ENCODE measurements at places on chromosomes 3 and 15.

- DNase-seq, result no peak
These were observed 34.4 kb upstream of the ETV5 start for GRCh38 chr3:186143250-186143649.

DNA sequence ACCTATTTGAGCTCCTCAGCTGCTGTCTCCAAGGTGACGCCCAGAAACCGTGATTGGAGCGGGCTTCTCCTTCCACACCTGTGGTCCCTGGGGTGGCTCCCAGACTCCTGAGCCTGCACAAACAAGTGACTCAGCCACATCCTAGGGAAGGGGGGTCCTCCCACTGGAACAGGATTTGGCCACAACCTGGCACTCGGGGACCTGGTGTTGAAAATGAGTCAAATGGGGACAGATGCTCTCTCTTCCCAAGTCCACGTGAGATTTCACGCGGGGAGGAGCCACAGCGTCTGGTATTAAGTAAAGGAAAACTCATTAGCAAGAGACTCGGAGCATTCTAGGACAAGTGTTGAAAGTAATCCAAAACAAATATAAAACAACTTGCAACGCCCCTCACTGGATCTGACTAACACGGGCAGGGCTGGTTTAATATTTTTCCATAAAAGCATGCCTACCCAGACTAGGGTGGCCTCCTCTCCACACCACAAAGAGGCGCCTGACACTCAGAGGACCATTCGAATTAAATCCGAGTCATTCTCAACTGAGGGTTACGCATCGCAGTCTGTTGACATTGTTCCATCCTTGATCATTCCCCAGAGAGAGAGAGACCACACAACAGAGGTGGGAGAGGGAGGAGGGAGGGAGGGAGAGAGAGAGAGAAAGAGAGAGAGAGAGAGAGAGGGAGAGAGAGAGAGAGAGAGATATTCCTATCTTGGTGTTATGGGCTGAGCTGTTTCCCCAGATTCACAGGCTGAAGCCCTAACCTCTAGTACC is 74.4 kb downstream of the MGLL start:
- no peak for DNase-seq

- DNase-seq, result no peak
These were observed 108.4 kb downstream of the MEGF11 start for GRCh38 chr15:66144978-66145725.

DNA sequence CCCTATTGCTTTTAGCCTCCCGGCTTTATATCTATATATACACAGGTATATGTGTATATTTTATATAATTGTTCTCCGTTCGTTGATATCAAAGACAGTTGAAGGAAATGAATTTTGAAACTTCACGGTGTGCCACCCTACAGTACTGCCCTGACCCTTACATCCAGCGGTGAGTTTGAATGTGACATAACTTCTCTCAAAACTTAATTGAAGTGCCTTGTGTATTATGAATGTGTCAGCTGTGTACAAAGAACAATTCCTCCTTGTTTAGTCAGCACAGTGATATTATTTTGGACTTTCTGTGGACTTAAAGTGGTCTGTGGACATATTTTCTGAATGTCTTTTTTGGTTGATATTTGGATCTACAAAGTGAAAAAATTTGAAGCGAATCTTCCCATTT is 220 bp downstream of the TP63 start:
- no peak for DNase-seq

DNA sequence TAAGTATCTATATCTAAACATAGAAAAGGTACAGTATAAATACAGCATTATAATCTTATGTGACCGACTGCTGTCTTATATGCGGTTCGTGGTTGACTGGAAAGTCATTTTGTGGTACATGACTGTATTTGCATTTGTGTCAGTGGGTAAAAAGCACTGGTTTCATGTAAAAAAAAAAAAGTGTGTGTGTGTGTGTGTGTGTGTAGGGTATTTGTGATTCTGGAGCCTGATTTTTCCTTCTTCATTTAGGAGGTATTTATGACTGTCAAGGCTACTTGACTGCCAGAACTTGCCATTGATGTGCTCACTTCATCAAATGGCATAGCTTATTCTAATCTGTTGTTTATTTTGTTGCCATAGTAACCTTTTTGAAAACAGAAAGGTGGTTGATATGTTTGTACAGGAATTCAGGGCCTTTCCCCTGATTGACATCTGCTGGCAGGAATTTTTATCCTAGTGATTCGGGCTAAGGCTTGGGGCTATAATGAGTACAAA is 63.2 kb downstream of the AKAP13 start:
- DNase-seq, result no peak

DNA sequence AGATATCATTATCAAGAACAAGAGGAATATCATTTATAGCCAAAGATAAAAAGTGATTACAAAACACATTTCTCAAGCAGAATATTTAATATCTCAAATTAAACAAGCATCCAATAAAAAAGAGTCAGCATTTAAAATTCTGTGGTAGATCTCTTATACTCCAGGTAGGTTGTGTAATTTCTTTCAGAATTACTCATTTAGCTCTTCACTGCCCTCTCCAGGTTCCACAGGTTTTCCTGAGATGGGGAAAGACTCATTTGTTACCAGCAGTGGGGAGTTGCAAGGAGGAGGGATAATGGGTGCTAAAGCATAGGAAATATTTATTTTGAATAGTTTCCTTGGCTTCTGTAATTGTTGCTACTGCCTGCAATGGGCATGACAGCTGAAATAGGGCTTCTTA is 83.1 kb upstream of the RASGRP1 start:
- DNase-seq, result no peak

- no peak for DNase-seq
These were observed 153.7 kb upstream of the MEF2A start for GRCh38 chr15:99412082-99412481.

DNA sequence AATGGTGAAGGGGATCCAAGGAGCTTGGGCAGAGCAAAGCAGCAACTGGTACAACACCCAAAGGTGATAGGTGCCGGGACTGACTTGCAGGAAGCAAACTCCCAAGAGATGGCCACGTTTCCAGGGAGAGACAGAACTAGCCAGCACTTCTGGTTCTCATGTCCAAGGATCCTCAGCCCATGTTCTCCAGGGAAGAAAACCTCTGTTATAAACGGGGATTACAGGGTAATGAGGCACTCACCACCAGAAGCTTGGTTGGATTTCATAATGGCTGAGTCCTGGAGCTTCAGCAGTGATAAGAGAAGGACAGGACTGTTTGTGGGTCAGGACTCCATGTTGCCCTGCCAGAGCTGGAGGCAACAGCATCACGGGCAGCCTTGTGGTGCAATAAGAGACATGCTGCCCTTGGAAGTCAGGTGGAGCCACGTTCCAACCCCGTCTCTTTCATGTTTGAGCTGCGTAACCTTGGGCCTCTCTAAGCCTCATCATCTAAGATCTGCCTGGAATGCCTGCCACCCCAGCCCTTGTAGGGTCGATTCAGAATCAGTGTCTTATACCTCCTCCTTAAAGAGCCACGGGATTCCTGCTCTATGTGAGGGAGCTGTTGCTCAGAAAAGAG is 181.0 kb downstream of the ABHD5 start:
- no peak for DNase-seq

- no peak for DNase-seq
These were observed 30.6 kb downstream of the FAM240A start for GRCh38 chr3:46642971-46643370.

GRCh38 chr3:173553635-173554280 is 156.2 kb downstream of the NLGN1 start:
- DNase-seq, result no peak

DNA sequence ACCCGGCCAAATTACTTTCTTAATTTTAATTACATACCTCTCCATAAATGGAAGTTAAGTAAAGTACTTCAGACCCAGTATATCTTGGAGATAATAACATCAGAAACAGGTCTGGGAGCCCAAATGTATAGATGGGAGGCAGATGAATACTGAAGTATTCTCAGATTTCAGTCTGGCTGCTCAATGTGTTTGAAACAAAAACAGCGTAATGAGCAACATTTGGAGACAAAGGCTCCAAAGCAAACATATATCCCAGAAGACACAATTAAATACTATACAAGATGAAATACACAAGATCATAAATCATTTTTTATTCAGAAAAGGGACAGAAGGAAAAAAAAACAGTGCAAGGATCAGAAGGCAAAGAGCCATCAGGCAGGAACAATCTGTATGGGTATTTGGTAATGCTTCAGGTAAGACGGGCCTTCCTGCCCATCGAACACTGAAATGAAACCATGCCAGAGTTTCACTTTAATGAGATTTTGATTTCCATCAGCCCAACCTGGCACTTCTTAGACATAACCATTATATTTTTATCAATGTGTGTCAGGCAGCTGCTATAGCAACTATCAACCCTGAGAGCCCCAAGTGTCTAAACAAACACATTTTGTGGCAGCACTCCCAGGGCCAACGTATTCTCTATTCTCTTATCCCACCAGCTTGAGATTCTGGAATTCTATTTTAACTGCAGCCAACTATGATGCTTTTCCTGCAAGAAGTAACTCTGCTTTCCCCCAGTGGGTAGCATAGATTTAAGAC is 210.8 kb downstream of the STT3B start:
- no peak for DNase-seq

GRCh38 chr3:16064642-16065414 is 109.7 kb upstream of the GALNT15 start:
- no peak for DNase-seq

DNA sequence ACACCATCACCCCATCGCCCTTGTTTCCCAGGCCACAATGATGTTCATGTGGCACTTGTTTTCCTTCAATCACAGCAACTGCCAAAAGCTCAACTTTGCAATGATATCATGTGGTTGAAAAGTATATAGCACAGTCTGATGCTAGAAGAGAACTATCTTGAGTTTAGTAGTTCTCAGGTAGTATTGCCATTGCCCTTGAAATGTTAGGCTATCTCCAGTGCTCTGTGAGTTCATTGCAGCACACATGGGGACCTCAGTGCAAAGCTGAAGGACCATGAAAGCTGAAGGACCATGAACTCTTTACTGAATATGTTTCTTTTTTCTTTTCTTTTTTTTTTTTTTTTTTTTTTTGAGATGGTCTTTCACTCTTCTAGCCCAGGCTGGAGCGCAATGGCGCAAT is 35.9 kb upstream of the SAMMSON start:
- DNase-seq, result no peak

DNA sequence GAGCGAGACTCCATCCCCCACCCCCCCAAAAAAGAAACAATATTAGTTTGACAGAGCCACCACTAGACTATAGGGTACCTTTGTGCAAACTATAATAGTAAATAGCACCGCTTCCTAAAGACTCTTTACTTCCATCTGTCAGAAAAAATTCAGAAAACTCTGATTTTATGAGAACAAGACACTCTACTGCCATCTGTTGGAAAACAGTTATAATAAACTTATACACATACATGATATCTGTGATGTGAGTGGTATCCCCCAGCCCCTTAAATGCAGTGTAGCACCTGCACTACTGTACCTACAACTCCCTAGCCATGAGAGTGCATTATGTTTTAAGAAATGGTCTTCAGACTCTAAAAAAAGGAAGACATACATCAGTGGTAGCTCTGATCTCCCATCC is 47.1 kb upstream of the CTDSPL start:
- no peak for DNase-seq

DNA sequence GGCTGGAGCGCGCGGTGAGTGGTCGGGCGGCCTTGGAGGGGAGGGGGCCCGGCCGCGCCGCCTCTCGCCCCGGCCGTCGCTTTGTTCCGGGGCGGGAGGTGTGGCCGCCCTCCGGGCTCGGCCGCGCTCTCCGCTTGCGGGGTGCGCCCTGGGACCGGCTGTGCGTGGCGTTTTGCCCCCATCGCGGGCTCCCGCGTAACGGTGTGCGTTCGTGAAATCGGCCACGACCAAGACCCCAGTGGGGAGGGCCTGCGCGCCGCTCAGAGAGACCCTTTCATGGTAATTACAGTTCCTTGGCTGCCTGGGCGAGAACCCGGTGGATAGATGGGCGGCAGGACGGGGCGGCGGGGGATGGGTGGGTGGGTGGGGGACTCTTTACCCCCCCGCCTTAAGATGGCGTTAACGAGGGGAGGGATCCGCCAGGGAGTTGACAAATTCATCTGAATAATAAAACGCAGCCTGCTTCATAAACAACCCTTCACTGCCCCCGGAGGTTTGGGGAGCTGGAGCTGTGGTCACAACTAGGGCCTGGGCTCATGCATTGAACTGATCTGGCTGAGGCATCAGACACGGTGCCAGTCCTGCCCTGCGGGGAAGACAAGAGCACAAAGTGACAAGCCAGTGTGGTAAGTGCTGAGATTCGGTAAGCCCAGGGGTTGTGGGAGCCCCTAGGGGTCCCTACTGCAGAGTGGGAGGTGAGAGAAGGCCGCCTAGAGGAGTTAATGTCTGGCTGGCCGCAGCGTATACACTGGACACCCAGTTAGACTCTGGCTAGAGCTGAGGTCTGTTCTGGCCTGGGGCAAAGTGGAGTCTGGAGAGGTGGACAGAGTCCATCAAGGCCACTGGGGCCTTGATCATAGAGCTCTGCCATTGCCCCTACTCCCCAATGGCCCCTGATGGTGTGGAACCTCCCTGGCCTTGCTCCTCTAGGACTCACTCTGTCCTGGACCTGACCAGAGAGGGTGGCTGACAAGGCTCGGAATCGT is 668 bp downstream of the MRAS start:
- no peak for DNase-seq

DNA sequence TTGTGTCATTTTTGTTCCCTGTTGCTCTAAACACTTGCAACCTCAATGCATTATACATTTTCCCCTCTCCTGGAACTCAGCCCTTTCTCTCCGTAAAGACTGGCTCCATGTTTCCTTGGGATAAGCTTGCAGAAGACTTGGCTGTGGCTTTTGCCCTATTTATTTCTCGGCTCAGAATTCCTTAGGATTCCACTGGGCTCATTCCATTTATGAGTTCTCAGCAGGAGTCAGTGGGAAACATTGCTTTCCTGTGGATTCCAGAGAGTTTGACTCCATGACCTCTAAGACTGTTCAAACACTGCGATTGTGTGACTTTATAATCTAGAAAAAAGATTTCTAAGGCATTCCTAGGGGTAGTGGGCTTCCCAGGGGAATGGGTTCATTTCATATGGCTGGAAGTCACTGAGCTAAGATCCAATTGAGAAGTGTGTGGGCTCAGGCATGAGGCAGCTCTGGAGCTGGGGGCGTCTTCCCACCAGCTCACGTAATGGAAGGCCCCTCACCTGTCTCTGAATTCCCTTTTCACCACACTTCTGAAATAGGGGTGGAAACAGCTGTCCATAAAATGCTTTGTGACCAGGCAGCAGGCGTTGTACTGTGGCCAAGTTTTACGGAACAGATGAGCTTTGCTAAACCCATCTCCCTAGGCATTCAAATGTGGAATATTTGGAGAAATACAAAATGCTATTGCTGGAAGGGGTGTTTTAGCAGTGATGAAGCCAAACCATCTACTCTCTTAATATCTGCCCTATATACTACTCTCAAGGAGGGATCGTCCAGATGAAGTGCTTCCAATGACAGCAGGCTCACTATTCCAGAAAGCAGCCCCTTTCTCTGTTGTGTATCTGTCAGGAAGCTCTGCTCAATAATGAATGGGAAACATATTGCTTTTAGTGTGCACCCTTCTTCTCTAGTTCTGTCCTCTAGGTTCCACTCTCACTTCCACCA is 91.8 kb upstream of the BCL6 start:
- DNase-seq, result no peak

GRCh38 chr3:31431321-31431720 is 101.4 kb upstream of the STT3B start:
- DNase-seq, result no peak
